Bronchial epithelial cell (primary cell): ENCODE measurements at places on chromosomes 7 and 10. TPM values are rescaled to one million over a fixed set of nuclear protein-coding genes. Genes with fewer than 3 reads are reported as not detected.

DNA sequence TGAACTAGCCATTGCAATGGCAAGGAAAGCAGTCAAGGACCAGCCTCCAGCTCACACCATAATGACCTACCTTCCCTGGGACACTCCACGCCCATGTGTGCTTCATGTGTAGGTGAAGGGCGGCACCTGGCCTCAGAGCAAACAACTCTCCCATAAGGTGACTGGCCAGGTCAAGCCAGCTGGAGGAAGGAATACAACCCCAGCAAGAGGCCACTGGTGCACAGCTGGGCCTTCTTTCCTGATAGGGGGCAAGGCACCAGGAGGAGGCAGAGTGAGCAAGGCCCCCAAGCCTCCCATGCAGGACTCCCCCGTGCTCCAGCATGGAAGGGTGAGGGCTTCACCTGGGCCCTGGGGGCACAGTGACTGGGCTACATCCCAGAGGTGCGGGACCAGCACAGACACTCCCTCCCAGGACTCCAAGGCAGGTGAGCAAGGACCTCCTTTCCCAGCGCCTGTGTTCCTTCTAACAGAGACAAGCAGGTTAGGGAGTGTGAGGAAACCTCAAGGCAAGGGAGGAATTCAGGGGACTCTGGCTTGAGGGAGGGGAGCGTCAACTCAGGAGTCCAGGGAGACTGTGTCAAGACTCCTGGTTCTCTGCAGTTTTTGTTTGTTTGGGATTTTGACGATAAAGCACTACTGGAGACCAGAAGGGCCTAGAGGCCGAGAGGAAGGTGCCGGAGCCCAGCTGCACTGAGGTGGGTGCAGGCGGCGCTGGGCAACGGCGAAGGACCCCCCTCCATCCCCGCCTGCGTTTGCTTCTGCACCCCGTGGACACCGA, 1.7 kb downstream of the PTPRN2 start:
- no peak for DNase-seq

DNA sequence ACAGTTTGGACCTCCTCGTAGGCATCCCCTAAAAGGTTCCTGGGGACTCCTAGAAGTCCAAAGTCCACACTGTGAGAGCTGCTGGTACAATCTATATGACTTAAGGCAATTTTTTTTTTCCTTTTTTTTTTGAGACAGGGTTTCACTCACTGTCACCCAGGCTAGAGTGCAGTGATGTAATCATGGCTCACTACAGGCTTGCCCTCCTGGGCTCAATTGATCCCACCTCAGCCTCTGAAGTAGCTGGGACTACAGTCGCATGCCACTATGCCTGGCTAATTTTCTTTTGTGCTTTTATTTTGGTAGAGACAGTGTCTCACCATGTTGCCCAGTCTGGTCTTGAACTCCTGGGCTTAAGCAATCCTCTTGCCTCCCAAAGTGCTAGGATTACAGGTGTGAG, 4.6 kb upstream of the SPOCK2 start:
- no peak for DNase-seq

DNA sequence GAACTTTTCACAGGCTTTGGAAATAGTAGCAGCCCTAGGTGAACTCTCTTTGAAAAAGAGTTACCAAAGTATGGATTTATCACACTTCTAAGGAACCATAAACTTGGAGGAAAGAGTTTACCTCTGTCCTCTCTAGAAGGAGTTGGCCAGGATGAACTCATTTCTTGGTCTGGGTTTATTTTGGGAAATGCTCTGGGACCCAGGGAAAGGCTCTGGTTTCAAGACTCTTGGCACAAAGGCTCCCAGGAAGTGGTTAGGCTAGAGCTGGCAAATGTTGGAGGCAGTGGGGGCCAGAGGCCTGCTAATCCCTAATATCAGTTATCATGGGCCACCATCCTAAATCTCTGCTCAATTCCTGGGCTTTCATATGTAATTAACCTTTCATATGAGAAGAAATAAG, 36.3 kb upstream of the CDK6 start:
- peak; percentile 65 for DNase-seq

- peak; percentile 97 for DNase-seq
These were observed 50.6 kb downstream of the PRTFDC1 start for GRCh38 chr10:24901686-24902399.

GRCh38 chr7:74027683-74028320, at the start of gene ELN:
TSS of gene ELN (plus strand) at chr7:74028173. CDS start at chr7:74028188, 15 bp downstream.
- no peak for DNase-seq

- no peak for DNase-seq
These were observed 17.6 kb upstream of the EXOC6 start for GRCh38 chr10:92830478-92831389.

DNA sequence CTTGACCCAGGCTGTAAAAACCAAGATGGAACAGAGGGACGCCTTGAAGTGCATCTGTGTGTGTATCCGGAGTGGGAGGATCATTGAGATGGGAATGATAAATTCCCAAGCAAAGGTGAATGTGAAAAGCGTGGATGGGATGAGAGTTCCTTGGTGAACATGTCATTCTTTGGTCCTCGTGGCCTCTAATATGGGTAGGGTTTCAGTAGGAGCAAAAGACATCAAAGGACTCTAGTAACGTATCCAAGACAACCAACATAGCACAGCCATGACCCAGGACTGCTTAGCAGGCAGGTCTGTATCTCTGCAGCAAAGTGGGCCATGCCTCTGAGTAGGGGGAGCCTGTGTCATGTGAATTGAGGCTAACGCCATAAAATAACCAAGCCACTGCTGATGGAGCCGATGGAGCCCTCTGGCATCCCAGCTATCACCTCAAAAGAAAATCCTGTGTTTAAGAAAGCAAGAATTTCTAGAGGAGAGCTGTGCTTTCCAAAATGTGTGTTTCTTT, 98.6 kb downstream of the CCDC3 start:
- DNase-seq = no peak

GRCh38 chr7:117669818-117670217, 190.0 kb downstream of the CFTR start:
- no peak for DNase-seq

DNA sequence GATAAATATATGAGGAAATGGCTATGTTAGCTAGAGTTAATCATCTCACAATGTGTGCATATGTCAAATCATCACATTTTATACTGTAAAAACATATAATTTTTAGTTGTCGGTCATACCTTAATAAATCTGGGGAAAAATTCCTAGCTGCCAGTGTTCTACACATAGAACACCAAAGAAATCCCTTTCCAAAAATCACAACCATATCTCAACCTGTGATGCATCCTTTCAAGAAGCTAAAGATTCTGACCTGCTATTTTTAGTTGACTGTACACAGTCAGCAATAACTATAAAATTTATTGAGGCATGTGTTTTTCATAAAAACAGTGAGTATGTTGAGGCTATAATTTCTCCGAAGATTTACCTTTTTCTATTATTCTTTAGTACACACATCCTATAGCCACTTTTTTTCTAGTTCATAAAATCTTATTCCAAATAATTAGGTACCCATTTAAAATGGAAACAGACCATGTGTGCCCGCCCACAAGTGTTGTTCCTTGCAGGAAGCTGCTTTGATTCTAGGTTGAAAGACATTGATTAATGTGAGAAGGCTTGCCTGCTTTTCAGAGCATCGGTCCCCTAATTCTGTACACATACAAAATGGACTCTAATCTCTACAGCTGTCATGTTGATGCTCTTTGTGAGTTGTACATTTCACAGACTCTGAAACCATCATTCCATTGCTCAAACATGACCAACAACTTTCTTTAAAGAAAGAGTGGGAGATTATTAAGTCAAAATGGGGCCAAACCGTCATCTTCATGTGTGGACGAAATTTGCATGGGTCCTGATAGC, 117.5 kb upstream of the LRRN3 start:
- DNase-seq = no peak

DNA sequence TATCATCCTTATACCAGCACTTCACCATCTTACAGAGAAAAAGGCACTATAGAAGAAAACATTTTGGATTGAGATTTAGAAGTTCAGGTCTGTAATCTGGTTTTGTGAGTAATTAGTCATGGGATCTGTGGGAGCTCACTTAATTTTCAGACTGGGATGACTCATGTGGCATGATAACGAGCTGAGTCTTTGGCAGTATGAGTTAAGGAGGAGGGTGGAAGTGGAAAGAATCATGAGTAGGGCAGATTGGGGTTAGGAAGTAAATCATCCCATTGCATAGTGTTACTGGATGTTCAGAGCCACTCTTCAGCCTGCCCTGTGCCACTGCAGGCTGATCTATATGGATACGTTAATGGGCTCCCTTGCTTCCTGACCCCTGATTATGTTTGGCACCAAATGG, 64.9 kb downstream of the ZNF92 start:
- peak; percentile 97 for DNase-seq

- no peak for DNase-seq
These were observed 16.3 kb downstream of the SGMS1 start for GRCh38 chr10:50607356-50607925.

GRCh38 chr10:101123085-101123814, 7.8 kb upstream of the TLX1 start:
- no peak for DNase-seq

- DNase-seq = no peak
These were observed 170.0 kb upstream of the PHF14 start for GRCh38 chr7:10803720-10804119.

DNA sequence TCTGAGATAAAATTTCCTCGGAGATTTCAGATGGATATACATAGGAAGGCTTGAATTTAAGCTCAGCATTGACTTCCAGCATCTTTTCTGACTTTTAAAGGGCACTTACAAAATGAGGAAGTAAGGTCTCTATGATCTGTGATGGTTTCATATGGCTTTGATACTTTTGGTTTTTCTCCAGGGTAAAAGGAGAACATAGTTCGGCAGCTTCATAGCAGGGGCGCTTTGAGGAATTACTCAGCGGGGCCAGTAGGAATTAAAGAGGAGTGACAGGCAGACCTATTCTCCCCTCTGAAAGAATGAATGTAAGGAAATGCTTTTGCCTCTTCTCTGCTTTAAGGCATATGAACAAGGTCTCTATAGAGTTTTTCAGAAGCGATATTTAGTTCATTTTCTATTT, 80.0 kb upstream of the PCDH15 start:
- DNase-seq = no peak

- no peak for DNase-seq
These were observed 10.6 kb downstream of the SGMS1 start for GRCh38 chr10:50613150-50613549.

DNA sequence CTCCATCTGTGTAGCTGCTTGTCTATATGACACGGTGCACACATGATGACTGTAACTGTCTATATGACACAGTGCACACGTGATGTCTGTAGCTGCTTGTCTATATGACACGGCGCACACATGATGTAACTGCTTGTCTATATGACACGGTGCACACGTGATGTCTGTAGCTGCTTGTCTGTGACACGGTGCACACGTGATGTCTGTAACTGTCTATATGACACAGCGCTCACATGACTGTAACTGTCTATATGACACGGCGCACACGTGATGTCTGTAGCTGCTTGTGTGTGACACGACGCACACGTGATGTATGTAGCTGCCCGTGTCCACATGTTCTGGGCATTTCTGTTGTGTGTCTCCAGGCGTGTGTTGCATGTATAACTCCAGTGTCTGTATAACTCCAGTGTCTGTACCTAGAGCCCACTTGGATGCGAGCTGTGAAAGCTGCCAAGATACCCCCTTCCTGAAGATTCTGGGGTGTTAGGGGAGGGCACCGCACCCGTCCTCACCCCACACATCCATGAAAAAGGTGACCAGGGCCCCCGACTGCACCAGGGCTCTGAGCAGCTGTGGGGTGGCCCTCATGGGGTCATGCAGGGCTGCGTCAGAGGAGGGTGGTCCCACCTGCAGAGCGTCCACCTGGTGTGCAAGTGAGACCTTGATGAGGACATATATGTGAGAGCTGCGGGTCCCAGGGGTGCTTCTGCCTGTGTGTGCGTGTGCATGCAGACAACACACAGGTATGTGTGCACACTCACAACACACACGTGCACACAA, 137.9 kb downstream of the ELFN1 start:
- no peak for DNase-seq

DNA sequence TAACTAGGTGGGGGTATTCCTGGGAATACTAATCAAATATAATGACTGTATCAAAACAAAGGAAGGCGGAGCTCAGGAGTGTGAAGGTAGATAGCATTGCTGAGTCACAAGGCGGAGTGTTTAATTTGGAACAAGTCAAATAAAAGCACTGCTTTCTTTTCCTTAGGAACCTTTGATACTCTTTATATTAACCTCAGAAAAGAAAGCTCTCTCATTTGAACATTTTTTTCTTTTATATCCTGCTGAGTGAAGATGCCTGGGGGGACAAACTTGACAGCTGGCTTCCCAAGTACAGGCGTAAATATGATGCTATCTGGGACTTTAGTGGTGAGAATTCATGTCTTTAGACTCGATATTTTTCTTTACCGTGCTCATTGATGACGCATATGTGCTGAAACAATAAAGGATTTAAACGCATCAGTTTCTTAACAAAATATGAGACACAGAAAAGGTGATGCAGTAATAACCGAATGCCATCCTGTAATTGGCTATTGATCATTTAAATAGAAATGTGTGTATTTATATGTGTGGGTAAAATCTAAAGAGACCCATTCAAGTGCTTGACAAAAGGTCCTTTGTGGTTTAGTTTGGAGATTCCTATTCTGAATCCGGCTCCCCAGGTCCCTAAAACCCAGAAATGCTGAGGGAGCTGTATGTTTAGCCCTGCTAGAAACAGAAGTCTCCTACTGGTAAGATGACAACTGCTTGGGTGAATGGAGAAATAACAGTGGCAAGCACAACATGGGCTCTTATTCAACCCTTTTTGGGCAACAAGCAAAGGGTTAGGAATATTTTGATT, 102.7 kb downstream of the PRTFDC1 start:
- peak; percentile 94 for DNase-seq

DNA sequence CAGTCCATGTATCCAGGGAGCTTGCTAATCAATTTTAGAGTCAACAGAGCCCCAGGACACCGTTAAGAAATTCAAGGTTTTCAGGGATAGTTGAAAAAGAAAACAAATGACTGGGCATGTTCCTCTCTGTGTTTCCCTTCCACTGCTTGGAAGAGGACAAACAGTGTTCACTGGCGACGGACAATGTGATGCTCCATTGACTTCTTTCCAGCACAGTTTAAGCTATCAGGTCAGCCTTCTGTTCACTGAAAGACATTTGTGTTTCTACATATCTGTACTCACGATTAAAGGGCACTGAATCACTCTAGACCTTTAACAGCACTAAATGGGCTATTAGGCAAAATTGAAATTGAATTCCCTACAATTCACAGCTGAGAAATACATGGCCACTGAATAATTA, 123.6 kb downstream of the RNLS start:
- DNase-seq = no peak

GRCh38 chr7:20279979-20280378, 50.7 kb upstream of the ITGB8 start:
- no peak for DNase-seq

Gene OR2A42
- total RNA-seq = not detected in 2 replicates

Gene CEP55
- total RNA-seq = 0.53 and 2.0 TPM in 2 replicates

Gene SVOPL
- total RNA-seq = under 0.01 and 0.38 TPM in 2 replicates

Gene BLNK
- 2.6 and 9.2 TPM in 2 replicates for total RNA-seq

Gene TRPV5
- under 0.01 TPM in 1 of 2 replicates, not detected in the other for total RNA-seq

Gene NRP1
- 16.1 and 21.6 TPM in 2 replicates for total RNA-seq

Gene HSPA12A
- total RNA-seq = 0.79 and 1.4 TPM in 2 replicates

Gene MET
- total RNA-seq = 135 and 156 TPM in 2 replicates

Gene VIM
- total RNA-seq = 25.1 and 115 TPM in 2 replicates

Gene OLAH
- total RNA-seq = 16.3 and 26.0 TPM in 2 replicates

Gene HECW1
- under 0.01 TPM in 1 of 2 replicates, not detected in the other for total RNA-seq

Gene AMPH
- total RNA-seq = not detected in 2 replicates

Gene PDZD7
- 0.13 and 0.26 TPM in 2 replicates for total RNA-seq

Gene SP8
- not detected in 2 replicates for total RNA-seq
